Kasumi-1 (cell line): ENCODE measurements at places on chromosomes 12 and 14.

DNA sequence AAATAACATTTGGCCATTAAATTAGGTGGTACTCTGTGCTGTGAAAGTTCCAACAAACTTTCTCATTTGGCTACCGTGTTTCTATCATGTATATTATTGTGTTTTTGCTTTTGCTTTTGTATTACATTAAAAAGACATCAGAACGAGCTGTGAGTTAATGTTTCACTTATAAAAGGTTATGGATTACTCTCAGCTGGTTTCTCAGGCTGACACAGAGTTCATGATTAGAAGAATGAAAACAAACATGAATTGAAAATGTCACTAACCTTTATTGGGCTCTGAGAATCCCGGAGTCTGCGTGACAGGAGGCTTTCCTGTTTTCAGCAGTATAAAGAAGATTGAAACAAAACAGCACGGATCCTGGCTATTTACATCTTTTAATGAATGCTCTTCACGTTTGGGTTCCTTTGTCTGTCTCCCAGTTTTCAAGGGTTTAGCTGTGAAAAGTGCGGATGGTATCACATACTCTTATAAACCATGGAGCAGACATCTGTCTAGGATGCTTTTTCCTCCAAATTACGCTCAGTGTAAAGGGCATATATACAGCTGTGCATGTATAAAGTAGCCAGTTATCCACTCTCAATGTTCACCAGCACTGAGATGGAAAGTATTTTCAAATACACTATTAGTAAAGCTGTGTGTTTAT lies 153.6 kb downstream of the PTCSC3 start:
- DNase-seq: no peak

GRCh38 chr12:111072299-111072698 lies 151.9 kb upstream of the MYL2 start:
- DNase-seq: no peak

DNA sequence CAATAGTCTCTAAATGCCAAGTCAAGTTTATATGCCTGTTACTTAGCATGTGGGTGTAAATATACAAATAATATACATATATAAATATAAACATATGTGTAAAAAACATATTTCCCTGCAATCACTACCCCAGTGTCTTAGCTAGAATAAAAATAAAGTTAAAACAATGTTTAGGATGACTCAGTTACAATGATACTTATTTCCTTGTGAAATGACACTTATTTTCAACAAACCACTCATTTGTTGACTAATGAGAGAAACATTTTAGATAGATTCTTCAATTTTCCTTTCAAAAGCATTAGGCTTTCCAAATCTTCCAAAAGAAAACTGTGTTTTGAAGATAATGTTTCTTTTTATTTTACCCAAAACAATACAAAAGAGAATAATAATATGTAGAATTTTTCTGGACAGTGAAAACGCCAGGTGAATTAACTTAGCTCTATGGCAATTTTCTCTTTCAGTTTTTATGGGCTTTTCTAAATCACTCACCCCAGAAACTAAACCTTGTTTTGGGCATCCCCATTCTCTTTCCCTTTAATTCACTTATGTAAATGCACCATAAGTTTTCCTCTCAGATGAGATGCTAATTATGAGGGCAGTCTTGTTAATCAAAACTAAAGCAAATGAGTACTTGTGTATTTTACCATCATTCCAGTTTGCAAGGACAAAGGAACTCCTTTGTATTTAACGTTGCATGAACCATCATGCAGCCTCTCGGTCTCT lies 465.9 kb downstream of the BCAT1 start:
- DNase-seq: no peak

DNA sequence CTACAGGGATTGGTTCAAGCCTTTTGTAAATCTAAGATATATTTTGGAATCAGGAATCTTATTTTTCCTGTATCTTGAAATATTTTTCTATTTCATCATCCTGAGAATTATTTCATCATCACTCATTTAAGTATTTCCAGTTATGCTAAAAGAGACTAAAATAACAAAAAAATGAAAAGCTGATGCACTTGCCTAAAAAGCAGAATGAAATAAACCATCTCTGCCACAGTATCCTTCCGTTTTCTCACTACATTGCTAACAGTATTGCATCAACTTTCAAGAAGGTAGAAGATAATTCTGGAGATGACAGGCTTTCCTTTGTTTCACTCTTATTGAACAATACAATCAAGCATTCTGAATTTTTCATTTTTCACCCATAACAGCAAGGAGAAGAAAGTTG lies 31.1 kb upstream of the EIF5 start:
- DNase-seq: no peak

DNA sequence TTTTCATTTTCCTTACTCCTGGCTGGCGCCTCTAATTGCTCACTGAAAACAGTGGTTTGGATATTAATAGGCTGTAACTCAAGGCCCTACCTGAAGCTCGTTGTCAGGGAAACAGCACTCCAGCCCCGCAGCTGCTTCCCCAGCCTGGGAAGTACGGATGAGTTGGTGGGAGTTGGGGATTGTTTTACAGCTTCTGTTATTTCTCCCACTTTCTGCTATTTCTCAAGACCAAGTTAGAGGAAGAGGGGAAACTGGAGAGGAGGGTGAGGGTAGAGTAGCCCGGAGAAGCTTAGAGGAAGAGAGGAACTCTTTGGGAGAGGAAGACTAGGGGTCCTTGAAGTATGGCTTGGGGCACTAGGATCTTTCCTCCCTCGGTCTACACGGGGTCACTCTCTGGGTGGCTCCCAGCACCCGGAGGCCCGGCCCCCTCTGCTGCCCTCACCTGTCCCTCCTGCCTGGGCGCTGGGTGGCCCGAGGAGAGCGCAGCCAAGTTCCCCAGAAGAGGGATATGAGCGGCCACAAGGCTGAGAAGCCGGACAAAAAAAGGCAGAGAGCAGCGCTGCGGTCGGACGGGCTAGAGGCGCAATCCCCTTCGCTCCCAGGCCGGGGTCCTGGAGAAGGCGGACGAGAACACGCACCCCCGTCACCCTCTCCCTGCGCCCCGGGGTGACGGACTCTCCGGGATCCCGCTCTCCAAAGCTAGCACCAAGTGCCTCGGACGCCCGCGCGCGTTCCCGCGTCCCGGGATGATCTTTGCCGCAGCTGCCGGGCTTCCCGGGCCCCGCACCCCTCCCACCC lies 671 bp downstream of the SPTB start:
- DNase-seq: no peak

- DNase-seq: peak; percentile 31
Measured at GRCh38 chr12:19183121-19183838, 53.7 kb downstream of the PLEKHA5 start.

DNA sequence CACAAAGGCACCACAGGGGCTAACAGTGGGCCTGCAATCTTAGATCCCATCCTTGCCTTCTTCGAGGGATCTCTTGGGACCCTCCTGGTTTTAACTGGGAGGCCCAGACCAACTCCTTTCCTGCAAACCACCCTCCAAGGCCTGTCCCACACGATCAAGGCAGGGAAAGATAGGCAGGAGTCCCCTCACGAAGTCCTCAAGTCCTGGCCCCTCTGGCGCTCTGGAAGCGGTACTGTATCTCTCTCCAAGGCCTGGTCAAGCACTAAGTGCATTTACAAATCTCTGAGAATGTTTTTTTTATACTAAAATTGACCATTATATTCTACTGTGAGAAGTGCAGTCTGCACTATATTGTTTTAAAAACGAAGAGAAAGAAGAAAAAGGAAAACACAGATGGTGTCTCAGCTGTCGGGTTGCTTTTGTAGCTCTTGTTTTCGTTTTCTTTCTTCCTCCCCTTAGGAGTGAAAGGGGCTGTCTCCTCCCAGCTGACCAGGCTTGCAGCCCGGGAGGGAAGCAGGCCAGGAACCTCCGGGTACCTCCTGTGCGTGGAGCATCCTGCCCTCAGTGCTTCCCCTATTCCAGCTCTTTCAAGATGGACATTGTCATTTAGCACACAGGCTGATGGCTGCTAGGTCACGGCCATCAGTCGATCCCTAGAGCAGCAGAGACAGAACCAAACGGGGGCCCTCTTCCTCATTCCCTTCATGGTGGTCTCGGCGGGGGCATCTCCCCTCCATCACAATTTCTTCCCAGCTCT lies 56.7 kb downstream of the FAM222A start:
- DNase-seq: no peak

- no peak for DNase-seq
Measured at GRCh38 chr14:101737414-101738339, 23.8 kb upstream of the PPP2R5C start.

- DNase-seq: no peak
Measured at GRCh38 chr12:11461433-11461832, 66.1 kb upstream of the PRB2 start.

DNA sequence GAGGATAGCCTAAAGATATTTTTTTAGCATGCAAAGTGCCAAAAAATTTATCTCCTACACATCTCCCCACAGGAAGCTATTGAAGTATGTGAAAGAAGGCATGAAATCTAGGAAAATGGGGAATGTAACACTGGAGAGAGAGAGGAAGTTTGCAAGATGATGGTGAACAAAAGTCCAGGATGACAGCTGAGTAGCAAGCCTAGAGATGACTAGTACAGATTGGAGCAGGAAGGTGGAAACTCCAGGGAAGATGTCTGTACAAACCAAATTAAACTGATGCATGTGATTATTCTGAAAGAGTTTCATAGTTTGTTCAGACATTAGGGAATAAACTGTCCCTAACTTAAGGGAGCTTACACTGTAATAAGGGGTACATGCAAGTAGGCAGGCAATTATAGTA lies 99.3 kb downstream of the RAD51B start:
- no peak for DNase-seq

GRCh38 chr14:70707138-70708038 lies 65.7 kb downstream of the TTC9 start:
- DNase-seq: peak; percentile 12

DNA sequence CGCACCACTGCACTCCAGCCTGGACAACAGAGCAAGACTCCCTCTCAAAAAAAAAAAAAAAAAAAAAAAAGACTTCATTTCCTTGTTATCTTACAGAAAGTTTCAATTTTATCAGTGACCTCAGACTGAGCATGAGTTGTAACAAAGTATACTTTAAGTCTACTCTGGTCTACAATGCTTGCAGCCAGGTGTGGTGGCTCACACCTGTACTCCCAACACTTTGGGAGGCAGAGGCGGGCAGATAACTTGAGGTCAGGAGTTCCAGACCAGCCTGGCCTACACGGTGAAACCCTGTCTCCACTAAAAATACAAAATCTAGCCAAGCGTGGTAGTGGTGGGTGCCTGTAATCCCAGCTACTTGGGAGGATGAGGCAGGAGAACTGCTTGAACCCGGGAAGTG lies 18.0 kb downstream of the HNRNPC start:
- no peak for DNase-seq

DNA sequence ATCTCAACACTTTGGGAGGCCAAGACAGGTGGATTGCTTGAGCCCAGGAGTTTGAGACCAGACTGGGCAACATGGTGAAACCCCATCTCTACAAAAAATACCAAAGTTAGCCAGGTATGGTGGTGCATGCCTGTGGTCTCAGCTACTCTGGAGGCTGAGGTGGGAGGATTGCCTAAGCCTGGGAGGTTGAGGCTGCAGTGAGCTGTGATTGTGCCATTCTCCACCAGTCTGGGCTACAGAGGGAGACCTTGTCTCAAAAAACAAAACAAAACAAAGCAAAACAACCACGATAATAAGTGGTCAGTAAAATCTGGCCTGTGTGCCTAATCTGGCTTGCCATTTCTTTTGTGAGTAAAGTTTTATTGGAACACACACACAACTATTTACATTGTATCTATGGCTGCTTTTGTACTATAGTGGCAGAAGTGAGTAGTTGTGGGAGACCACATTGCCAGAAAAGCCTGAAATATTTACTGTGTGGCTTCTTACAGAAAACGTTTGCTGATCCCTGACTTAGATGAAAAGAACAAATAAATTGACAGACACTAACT lies 19.4 kb upstream of the KLRG1 start:
- no peak for DNase-seq

DNA sequence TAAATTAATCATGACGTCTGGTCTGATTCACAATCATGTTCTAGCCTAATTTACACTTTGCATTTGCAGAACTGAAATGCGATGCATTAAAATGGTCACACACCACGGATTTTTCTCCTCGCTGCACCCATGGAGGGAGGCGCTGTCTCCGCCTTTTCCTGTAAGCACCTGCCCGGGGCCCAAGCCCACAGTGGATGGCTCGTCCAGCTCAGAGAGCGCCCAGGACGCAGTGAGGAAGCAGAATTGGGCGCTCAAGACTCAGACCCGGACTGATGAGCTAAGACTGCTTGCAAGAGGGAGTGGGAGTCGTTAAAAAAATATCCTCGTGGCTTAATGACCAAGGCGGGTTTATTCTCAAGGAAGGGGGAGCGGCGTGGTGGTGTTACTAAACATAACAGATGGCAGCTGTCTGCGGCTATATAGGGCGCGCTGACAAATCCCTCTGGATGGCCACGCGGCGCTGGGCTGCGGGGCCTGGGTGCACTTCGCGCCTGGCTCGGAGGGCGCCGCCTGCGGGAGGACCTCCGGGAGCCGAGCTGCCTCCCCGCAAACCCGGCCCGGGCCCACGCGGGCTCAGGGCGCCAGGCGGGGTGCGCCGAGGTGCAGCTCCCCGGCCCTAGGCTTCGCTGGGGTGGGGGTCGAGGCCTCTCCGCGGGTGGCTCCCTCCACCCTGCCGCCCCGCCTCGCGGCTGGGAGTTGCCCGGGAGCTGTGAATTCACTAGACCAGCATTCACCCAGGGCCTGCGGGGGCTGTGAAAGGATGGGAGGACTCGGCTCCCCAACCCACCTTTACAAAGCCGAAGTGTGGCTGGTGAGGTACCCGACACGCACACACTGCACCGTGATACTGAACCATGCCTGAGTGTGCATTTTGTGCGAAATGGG lies 78.7 kb downstream of the PPM1A start:
- peak; percentile 59 for DNase-seq

DNA sequence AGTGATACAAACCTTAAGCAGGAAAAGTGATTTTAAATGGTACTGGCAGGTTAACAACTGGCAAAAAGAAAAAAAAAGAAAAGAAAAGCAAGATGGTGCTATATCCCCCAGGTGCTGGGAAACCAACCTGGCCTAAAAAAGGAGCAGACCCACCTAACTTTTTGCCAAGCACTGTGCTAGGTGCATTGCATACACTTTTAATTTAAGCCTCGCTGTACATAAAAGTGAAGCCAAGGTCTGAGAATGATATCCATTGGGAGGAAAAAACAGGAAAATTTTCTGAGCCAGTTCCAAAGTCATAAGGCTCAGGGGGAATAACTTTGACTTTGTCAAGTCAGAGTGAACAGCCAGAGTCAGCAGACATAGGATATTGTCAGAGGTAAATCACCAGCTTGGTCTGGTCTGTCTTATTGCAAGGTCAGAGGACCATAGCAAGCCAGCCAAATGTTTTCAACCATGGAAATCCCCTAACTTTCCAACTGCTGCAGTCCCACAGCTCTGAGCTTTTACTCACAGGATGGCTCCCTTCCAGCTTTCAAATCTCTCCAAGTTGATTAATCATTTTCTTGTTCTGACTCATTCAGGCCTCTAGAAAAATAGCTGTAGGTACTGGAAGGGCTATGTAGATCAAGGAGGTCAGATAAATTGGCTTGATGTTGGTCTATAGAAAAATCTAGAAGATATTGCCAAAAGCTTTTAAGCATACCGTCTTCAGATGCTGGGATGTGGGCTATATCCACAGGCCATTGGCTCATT lies 412.9 kb downstream of the RAD51B start:
- no peak for DNase-seq
